ENCODE measurements at places on chromosomes 11 and 22. TPM values are rescaled to one million over a fixed set of nuclear protein-coding genes. Genes with fewer than 3 reads are reported as not detected.

DNA sequence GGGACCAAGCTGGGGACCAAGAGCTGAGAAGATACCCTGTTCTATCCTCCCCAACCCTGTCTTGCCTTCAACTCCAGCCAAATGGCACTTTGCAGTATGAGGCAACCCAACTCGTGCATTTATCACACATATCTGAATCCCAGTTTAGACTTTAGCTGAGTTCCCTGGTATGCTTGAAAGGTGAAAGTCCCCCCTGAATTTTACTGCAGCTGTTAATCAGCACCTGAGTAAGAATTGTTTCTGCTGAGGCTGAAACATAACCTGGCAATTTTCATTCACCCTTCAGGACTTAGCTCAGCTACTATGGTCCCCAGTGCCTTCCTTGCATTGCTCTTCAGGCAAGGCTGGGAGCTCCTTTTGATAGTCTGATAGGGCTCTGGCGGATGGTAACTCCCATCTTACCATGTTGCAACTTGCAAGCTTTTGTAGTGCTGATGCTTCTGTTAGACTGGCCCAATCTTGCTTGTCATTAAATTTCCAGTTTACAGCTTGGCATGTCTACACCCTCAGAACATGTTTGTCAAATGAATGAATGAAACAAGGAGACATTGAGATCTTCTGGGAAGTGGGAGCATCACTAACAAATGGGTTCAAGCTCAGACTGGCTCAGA lies 64.0 kb upstream of the SLC6A5 start:
- no peak for DNase-seq

DNA sequence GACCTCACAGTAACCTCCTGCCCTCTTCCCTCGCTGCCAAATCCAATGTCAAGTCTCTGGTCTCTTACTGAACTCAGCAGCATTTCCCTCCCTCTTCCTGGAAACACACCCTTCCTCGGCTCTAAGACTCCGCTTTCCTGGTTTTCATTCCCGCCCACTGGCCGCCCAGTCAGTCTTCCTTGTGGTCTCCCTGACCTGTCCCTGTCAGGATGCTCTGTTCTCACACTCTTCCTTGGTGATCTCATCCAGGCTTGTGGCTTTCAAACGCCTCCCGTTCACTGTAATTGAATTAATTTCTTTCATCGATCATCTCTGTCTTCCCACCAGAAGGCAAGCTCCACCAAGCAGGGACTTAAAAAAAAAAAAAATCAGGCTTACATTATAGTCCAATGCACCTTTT lies 33.5 kb downstream of the MYO18B start:
- no peak for DNase-seq

Gene ZNF195
- 59.0 TPM for polyA plus RNA-seq

GRCh38 chr11:1484695-1485503 lies 1.7 kb downstream of the MOB2 start:
- DNase-seq, result peak; percentile 22

- no peak for DNase-seq
These were observed 122.3 kb upstream of the BID start for GRCh38 chr22:17896586-17896985.

Gene SCGB1A1
- not detected for polyA plus RNA-seq

DNA sequence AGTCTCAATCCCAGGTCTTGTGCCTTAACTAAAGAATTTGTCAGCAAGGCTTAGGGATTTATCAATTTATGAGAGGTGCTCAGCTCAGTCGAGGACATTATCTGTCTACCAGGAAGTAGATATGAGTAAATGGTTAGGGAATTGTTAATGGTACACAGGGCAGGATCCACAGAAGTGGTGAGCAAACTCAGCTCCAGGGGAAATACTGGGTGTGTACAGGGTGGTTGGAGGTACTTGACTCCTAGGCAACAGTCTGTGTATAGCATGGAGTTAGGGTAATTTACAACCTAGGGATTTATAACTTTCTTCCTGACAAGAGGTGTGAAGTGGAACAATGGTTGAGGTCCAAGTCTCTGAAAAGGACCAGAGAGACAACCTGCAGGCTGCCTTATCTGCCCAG lies 123.4 kb upstream of the OR9Q1 start:
- DNase-seq, result no peak

DNA sequence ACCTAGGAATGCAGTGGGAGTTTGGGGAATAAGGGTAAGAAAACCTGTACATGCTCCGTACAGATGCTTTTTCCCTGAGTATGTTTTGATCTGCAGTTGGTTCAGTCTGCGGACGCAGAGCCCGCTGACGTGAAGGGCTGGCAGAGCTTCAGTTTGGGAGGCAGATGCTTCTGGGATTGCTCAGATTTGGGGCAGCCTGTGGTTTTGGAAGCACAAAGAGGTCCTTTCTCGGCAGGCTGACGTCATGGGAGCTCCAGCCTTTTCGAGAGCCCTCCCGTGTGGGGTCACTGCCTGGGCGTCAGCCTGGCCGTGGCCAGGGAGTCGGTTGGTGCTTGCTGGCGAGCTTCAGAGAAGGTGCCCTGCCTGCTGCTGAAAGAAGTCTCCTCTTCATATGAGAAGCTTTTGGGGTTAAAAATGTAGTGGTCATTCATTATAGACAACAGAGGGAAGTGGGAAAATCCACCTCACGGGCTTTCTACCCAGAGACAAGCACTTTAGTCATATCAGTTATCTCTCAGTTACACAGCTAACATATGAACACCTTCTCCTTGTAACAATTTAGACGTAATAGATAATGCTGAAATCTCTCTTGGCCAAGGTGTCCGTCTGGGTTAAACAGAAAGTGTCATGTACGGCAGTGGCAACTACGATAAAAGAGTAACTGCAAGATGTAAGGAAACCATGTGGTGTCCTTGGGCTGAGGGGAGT lies 26.8 kb downstream of the TPCN2 start:
- DNase-seq, result no peak

- DNase-seq, result no peak
These were observed 207.2 kb upstream of the PGR start for GRCh38 chr11:101336858-101337257.

DNA sequence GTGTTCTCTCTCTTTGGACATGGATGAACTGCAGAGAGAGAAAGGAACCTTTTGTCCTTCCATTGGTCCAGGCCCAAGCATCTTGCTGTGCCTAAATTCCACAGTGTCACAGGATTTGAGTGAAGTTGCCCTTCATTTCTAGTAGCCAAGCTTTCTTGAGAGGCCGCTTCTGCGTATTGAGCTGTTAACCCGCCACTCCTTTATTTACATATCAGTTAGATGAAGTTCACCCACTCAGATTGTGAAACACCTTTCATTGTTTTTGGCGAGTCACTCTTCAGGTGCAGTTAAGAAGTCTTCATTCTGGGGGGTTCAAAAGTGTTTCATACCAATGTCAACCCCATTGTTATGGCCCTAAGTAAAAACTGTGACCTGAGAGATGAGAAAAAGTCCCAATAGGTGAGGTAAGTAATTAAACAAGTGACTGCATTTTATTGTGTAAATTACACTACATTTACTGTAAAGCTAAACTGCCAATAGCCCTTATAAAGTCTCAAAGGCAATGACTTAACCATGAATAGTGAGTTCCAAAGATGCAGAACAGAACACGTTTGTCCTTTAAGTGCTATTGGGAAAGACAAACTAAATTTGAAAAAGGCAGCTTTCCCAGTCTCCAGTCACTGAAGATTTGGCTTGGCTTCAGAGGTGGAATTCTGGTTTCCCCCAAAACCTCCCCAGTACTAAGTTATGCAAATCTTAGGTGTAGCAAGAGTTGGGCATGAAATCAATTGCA lies 61.0 kb downstream of the APIP start:
- DNase-seq, result no peak

DNA sequence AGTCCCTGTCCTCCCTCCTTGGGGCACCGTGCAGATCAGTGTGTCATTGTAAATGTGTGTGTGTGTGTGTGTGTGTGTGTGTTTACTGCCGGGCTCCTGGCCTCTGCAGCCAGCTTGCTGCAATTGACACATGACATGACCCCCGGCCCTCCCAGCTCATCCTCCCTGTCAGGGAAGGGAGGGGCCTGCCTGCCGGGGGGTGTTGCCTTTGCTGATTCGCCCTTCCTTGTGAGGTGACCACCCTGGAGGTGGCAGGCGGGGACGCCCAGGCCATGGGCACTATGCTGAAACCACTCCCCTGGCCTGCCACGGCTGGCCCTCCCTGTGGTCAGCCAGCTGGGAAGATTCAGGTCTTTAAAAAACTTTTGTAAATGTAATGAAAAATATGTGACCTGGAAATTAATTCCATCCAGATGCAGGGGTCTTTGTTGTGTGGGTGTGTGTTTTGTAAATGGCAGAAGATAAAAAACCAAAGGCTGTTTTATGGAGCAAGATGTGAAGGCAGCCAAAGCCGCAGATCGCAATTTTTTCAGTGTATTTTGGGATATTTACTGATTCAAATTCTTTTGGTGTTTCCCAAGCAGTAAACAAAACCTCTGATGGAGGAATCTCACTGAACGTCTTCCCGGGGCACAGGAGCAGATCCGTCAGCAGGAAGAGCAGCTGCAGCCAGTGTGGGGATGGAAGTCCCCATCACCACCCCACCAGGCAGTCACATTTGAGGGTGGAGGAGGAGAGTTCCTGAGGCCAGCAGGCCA lies 23.2 kb downstream of the SHISAL1 start:
- DNase-seq, result no peak

Measured in K562 (cell line).